ENCODE measurements at places on chromosomes 12 and 14. TPM values are rescaled to one million over a fixed set of nuclear protein-coding genes. Genes with fewer than 3 reads are reported as not detected.

GRCh38 chr14:71933001-71933587, 865 bp downstream of the RGS6 start:
- peak; percentile 11 for DNase-seq

- DNase-seq = peak; percentile 83
Measured at GRCh38 chr14:49861699-49862088, 9.1 kb upstream of the NEMF start.

DNA sequence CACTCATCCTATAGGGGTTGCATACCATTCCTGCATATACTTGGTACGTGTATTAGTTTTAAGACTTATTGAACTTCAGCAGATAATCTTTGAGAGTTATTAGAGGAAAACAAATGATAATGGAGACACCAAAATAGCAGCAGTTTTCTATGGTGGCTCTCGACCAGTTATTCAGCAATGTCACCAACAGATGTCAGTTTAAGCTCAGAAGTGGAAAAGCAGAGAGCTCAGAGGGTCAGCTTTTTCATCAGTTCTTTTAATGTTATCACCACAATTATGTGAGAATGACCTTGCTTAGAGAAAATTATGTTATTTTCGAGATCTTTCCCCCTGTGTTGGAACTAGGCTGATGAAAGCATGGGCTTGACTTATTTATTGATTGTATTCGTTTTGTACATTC, 32.0 kb downstream of the PTPN11 start:
- DNase-seq = no peak

DNA sequence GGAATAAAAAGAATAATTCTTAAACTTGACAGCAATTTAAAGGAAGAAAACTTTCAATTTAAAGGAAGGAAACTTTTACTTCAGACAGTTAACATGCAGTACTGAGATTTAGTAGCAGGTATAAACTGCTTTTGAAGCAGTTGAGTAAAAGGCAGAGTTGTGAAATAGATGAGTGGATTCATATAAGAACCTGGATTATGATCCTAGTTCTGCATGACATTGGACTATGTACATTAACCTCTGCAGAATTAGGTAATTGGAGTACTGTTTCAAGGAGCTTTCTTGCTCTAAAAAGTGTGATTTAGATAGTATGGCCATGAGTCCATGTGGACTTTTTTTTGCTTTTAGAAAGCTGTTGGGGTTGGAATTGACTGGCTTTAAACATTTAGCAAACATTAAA, 29.7 kb downstream of the ATP2A2 start:
- no peak for DNase-seq

The GARIN6 gene
- not detected for polyA plus RNA-seq
